ENCODE measurements at places on chromosomes 16 and 17.

DNA sequence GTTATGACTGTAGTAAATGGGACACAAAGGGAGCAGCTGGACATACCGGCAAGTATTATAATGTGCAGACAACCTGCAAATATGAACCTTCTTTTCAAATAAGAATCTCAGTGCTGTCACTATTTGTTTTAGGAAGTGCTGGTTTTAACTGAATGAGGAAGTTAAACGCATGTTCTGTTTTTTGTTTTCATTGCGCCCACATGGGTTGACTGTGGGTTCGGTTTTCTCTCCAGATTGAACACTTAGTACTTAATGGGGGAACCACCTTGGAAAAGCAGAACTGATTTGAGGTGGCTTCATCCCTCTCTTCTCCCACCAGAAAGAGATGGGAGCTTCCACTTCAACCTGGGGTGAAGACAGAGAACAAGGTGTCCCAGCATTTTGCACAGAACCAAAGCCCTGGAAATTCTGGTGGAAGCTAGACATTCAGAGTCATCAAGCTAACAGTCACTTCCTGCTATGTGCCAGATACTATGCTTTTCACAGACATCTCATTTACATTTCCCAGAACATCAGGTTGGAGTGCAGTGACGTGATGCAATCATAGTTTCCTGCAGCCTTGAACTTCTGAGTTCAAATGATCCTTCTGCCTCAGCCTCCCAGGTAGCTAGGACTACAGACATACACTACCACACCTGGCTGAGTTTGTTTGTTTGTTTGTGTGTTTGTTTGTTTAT lies 149.8 kb downstream of the CDH13 start:
- no peak for DNase-seq

- DNase-seq: no peak
Measured at GRCh38 chr17:3260163-3260562, 38.0 kb downstream of the OR3A1 start.

- no peak for DNase-seq
Measured at GRCh38 chr17:67055811-67056745, 11.7 kb downstream of the CACNG1 start.

DNA sequence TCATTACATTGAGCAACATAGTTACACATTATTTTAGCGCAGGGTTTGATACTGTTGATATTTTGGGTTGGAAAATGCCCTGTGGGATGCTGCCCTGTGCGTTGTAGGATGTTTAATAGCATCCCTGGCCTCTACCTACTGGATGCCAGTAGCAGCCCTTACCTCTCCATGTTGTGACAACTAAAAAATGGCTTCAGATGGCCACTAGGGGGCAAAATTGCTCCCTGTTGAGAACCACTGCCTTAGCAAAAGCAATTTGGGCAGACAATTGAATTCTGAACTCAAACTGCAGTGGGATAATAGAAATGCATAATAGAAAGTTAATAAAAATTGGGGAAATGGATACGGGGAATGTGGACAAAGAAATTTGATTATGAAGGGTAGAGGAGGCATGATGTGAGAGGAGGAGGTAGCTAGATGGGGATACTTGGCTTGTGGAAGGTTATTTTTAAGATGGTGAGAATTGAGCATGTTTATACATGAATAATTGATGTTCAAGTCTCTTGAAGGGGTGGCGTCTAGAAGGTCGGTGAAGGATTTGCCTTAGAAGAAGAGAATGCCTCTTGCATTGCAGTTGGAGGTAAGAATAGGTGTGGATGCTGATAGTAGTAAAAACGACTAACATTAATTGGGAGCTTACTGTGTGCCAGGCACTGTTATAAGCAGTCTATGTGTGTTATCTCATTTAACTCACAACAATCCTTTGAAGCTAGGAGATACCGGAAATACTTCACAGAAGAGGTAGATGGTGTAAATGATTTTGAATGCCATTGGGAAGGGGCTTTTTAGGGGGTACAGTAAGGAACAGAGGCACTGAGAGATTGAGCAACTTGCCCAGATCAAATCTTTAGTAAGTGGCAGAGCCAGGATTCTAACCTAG lies 19.0 kb downstream of the HEATR9 start:
- peak; percentile 80 for DNase-seq

DNA sequence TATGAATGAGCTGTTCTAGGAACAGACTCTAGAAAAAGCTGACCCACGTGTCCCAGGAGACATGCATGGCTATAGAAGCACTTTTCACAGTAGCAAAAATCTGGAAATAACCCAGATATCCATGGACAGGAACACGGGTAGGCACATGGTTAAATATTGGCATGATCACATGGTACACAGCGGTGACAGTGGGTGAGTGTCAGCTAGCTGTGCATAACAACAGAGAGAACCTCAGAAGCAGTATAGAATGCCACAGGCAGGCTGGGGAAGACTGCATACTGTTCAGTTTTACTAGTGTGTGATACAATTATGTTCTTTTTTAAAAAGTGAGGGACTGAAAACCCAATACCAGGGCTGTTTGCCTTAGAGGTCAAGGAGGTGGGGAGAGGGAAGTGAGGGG lies 31.4 kb downstream of the EPN2 start:
- DNase-seq: no peak

- DNase-seq: peak; percentile 85
Measured at GRCh38 chr16:85898521-85899442, at the start of gene IRF8. IRF8 (plus strand) TSS chr16:85899162; CDS start chr16:85903016, 3,854 bp downstream.

DNA sequence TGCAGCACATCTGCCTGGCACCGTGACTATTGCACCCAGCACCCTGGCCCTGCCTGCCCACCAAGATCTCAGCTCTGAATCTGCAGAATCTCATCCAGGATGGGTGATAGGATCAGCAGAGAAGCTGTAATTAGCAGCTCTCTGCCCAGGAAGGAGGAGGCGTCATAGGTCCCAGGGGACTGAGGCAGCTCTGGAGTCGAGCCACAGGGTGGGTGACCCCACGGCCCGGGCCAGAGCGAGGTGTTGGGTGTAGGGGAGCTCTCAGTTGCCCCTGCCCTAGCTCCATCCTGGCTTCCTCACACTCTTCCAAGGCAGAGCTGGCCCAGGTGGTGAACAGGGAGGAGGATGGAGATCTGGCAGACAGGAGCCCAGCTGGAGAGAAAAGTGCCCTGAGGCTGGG lies 18.2 kb upstream of the FAM83G start:
- no peak for DNase-seq

GRCh38 chr16:11242658-11243057 lies 13.3 kb downstream of the SOCS1 start:
- DNase-seq: no peak

- peak; percentile 61 for DNase-seq
Measured at GRCh38 chr17:44829523-44830358, at the start of gene GJC1. GJC1 (minus strand) TSS chr17:44830287; CDS start chr17:44805817, 24,470 bp downstream.

GRCh38 chr17:38982858-38983746 lies 15.9 kb upstream of the FBXO47 start:
- peak; percentile 79 for DNase-seq

DNA sequence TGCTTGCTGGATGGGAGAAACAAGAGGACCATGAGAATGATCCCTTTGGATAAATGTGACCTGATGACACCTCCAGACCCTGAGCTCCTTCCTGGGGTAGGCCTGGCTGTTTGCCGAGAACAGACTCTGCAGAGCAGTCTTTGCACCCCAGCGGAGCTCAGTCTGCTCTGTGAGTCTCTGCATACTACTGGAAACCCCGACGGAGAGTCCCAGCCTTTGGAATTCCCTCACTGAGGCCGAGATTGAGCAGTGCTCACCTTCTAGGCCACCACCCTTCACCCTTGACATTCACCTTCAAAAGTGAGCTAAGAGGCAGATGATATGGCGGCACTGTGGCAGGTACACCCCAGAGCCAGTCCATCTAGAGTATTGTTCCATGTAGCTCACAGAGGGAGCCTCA lies 172.2 kb upstream of the CDH13 start:
- no peak for DNase-seq

DNA sequence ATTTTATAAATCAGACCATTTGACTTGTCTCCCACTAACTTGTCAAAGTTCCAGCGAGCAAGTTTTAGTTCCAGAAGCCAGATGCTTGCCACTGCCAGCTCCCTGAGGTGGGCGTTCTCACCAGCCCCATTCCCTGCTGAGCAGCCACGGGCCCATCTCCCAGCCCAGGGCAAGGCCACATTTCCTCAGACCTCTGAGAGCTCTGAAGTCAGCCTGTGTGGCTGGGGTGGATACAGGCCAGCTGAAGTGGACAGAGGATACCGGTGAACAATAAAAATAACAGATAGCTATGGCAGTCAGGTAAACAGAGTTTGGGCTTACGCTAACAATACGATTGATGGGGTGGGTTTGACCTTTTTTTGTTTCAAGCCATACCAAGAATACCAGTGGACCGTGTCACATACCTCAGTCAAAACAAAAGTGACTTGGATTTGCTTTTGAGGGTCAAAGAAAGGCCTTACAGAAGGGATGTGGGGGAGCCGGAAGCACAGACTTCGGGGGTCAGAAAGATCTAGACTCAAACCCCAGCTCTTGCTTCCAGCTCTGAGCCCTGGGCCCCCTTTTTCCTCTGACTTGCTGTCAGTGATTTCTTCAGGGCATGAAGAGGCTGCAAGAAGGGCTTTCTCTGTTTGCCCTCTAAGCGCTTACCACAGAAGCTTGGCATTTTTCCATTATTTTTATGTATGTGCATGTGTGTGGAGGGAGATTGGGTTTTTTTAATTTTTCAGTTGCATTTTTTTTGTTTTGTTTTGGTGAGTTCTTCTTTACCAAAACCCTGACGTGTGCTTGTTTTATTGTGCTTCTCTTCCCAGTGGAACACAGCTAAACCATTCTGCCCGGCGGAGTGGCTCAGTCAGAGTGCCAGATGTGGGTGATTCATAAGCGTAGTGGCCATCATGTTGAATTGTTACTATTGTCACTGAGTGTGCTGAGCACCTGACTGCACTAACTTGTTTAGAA lies 109.9 kb downstream of the GNAO1 start:
- peak; percentile 30 for DNase-seq

GRCh38 chr17:17073030-17073564 lies 30.8 kb downstream of the MPRIP start:
- no peak for DNase-seq

DNA sequence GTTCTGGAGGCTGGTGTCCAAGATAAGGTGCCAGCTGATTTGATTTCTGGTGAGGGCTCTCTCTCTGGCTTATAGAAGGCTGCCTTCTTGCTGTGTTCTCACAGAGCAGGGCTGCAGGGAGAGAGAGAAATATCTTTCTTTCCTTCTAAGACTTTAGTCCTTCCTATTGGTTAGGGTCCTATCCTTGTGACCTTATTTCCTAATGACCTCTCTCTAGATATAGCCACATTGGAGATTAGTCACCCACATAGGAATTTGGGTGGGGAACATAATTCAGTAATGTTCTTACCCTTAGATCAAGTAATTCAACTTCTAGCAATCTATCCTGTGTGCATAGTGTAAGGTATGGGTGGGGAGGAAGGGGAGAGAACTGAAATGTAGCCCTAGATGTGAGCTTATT lies 18.0 kb upstream of the ABCA5 start:
- no peak for DNase-seq

- peak; percentile 74 for DNase-seq
Measured at GRCh38 chr16:89489040-89489897, 1.1 kb downstream of the ANKRD11 start.

DNA sequence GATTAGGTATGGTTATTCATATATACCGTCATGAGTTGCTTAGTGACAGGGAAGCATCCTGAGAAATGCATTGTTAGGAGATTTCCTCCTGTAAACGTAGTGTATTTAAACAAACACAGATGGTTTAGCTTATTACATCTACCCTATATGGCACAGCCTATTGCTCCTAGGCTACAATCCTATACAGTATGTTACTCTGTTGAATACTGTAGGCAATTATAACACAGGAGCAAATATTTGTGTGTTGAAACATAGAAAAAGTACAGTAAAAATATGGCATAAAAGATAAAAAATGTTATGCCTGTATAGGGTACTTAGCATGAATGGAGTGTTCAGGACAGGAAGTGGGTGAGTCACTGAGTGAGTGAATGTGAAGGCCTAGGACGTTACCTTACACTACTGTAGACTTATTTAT lies 157.7 kb downstream of the CDH11 start:
- no peak for DNase-seq

- DNase-seq: peak; percentile 21
Measured at GRCh38 chr17:6894206-6894528, 62.6 kb upstream of the TEKT1 start.

- no peak for DNase-seq
Measured at GRCh38 chr17:17840751-17841591, 4.2 kb upstream of the SREBF1 start.

DNA sequence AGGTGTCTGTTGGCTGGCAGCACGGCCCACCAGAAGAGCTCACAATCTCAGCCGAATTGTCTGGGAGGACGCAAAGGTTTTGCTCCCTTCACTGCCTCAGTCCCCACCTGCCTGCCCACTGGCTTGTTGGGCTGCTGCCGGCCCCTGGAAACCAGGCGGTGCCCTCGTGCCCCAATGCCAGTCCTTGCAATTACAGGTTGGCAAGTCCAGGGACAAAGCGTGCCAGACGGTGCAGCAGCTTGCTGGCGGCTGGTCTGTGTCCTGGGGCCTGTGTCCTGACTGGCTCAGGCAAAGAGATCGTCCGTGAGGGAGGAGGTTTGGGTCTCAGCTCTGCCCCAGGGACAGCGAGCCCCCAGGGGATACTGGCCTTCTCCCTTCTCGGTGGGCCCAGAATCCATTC lies 24.6 kb upstream of the SPNS2 start:
- DNase-seq: no peak

- no peak for DNase-seq
Measured at GRCh38 chr17:56213031-56213430, 59.8 kb downstream of the ANKFN1 start.

DNA sequence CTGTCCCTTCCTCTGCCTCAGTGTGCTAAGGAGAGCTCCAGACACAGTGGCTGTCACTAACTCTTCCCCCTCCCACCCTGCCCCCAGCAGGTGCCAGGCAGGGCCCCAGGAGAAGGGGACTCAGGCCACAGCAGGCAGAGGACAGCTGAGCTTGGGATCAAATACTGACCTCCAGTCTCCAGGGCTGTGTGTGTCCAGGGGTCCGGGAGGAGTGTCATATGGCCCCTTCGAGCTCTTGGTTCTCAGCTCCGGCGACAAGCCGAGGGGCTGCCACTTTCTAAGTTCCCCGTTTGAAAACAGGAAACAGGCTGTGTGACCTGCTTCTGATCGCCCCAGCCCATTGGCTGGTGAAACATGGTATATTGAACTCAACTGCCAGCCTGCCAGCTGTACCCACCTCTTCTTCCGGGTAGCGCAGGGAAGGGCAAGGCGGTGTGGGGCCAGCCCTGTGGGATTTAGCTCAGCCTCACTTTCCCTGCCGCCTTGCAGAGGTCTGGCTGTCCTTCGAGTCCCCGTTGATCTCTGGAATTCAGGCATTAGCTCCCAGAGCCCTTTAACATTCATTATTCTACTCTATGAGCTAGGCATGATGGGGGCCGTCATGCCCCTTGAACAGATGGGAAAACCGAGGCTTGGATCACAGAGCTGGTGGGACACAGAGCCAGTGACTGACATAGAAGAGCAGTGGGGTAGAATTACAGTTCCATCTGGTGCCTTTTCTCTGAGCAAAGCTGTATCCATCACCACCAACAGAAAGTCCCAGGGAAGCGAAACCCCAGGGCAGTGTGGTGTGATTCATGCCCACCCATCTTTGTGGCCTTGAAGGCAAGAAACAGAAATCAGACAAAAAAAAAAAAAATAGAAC lies at the start of gene SNX20:
Gene SNX20, minus strand, starts transcription at position 292 of the 865 bp plus-strand sequence. CDS start 3,786 bp downstream, outside the sequence.
- no peak for DNase-seq
